CD8-positive, alpha-beta memory T cell (primary cell): ENCODE measurements at places on chromosomes 2 and 18.

DNA sequence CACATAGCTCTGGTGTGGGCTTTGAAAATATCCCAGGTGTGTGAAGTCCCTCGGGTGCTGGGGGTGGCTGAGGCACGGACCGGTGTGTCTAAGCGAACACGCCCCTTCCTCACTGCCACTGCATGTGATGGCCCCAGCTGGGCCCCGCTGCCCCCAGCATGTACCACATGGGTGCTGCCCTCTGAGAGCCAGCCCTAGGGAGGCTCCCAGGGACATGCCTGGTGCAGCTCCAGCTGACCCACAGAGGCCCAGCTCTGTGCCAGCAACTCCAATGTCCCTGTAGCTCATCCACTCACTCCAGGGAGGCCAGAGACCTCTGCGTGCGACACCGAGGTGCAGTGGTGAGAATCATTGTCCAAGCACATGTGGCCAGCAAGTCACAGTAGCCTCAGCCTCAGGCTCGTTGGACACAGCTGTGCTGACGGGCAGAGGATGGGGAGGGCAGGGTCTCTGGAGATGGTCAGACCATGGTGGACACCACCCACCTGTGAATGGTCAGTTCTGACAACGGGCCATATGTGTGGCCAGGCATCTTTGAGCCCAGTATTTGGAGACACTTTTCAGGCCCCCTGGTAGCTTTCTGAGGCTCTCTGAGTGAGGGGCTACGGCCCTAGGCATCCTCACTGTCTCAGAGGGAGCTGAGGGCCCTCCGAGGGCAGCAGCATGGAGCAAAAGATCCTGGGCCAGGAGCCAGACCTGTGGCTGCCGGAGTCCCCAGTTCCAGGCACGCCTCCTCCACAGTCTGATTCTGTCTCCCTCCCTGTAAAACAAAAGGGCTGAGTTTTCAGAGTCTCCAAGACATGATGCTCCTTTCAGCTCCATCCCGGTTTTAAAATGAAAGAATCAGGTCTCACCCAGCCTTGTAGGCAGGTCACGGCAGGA is 220.7 kb downstream of the NDUFA10 start:
- no peak for DNase-seq

DNA sequence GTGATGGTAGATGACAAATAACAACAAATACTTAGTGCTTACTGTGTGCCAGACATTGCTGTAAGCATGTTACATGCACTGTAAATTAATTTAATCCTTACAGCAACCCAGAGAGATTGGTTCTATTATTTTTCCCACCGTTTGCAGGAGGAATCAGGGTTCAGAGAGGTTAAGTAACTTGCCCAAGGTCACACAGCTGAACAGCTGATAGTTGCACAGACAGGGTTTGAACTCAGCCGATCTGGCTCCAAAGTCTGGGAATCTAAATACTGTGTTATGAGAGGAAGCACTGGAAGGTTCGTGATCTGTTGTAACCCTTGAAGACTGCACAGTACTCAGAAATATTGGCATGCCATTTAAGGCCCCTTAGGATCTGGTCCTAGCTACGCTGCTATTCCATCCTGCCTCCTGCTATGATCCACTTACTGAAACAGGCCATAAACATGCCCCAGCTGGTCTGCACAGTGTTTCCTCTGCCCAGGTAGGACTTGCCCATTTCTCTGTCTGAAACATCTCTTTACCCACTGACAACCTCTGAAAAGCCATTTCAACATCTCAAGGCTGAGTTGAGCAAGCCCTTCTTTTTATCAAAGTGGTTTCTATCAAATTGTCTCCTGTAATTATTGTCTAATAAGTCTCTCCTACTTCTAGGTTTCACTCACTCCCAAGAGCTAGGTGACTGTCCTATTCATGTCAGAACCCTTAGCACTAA is 40.4 kb upstream of the MRPL33 start:
- no peak for DNase-seq

GRCh38 chr18:63775166-63775730 is at the start of gene SERPINB7:
Gene SERPINB7 (plus strand): TSS chr18:63775418. CDS start chr18:63782373, 6,955 bp downstream.
- no peak for DNase-seq

DNA sequence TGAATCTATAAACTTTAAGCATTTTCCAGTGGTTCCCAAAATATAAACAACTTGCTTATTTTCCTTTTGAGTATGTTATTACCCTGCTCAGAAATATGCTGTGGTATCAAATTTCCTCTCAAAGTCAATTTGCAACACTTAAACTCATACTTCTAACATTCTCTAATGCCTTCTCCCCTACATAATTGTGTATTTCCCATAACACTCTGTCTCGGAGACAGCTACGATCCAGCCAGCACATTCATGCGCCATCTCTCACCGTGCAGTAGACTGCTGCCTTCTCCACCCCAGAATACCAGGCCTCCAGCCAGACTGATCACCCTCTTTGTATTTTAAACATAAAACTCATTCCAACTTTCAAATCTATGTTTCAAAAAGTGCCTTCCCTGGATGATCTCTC is 41.8 kb downstream of the TIMM21 start:
- no peak for DNase-seq

- no peak for DNase-seq
Measured at GRCh38 chr2:124693156-124693555, 668.1 kb downstream of the CNTNAP5 start.

- no peak for DNase-seq
Measured at GRCh38 chr18:9704233-9705118, 3.6 kb upstream of the RAB31 start.
